M059J (cell line): ENCODE measurements at places on chromosomes 5 and 9.

DNA sequence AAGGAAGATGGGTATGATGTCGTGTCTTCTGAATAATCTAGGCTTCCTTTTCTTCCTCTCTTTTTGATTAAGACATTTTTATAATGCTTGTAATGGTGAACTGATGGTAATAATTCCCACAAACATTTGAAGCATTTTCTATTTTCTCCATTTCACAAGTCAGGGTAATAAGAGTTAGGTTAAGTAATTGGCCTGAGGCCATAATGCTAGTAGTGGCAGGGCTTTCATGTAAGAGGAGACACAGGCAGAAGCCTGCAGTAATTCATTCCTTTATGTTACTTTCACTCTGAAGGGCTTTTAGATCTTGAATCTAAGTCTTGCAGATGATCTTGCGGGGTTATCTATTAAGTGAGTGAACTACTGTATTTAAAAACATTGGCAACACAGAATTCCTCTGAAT lies 374.9 kb downstream of the MAT2B start:
- peak; percentile 37 for DNase-seq

- DNase-seq: no peak
Observed at GRCh38 chr5:14472986-14473567, 108.5 kb upstream of the OTULINL start.

DNA sequence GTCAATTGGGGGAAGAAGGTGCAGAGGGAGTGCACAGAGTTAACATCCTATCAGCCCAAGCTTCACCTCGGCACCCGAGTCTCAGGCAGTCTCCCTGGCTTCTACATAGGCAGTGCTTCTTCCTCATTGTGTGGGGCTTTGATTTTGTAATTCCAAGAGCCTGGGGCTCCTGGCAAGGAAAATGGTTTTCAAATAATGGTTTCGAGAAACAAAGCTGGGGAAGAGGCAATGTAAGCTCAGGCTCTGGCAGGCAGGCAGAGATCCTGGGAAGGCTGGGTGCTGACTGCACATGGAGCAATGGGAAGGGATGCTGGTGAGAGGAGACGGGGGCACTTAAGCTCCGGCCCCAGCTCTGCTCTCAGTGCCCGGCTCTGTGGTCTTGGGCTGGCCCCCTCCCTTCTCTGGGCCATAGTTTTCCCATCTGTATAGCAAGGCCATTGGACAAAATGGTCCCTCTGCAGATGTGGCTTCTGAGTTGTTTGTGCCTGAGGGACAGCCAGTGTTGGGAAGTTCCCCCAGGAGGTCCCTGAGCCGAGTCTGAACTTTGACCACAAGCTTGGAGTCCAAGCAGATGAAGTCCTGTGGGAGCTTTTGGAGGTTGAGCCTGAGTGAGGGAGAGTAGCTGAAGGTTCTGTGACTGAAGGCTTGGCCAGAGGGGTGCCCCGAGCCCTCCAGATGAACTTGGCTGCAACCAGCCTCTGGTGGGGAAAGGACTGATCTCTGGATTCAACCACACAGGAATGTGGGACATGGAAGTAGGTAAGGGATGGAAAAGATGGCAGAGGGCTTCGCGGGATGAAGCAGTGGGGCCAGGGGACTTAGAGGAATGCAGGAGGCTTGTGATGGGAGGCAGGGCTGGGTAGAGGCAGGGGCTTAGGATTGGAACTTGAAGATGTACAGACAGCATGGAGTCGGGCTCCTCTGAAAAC lies 28.5 kb upstream of the IL17B start:
- no peak for DNase-seq

DNA sequence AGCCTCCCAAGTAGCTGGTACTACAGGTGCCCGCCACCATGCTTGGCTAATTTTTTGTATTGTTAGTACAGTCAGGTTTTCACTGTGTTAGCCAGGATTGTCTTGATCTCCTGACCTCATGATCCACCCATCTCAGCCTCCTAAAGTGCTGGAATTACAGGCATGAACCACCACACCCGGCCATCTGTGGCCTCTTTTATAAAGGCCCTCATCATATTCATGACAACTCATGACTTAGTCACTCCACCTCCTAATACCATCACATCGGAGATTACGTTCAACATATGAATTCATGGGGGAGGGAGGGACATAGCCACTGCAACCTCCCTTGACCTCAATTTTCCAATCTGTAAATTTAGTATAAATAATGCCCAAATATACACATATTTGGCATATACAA lies 27.2 kb upstream of the PLCXD3 start:
- DNase-seq: no peak
